Fibroblast of skin of left biceps (primary cell): ENCODE measurements at places on chromosomes 7 and 10.

- no peak for DNase-seq
Measured at GRCh38 chr7:93812061-93812460, 78.5 kb downstream of the TFPI2 start.

- DNase-seq = peak; percentile 84
Measured at GRCh38 chr7:16739863-16740622, 13.5 kb upstream of the TSPAN13 start.

DNA sequence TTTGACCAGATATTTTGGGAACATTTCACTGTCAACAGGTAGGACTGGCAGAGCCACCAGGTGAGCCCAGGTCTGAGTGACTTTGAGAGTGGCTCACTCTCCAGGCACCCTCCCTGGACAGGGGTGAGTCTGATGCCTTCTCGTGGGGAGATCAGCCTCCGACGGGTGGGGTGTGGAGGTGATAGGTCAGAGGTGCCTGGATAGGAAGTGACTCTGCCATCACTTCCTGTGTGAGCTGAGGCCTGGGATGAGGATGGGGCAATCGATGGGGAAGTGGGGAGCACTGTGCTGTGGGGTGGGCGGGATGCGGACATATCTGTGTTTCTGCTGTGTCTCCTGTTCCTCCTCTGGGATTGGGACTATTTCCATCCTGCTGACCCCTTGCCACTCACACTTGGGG is 34.6 kb downstream of the IFT22 start:
- no peak for DNase-seq

- no peak for DNase-seq
Measured at GRCh38 chr7:132756484-132756990, 180.3 kb upstream of the PLXNA4 start.
